Heart right ventricle (tissue), 16 donors: ENCODE measurements at places on chromosomes 7 and 10.
A peak's percentile ranks its signal among the peaks of the same experiment; 100 is the strongest.

GRCh38 chr7:80637454-80637853 lies 988 bp upstream of the CD36 start:
- DNase-seq: no peak

GRCh38 chr7:121023194-121023593 lies 34.7 kb downstream of the CPED1 start:
- DNase-seq: no peak

GRCh38 chr10:88499569-88500470 lies 83.3 kb downstream of the RNLS start:
- no peak for DNase-seq

DNA sequence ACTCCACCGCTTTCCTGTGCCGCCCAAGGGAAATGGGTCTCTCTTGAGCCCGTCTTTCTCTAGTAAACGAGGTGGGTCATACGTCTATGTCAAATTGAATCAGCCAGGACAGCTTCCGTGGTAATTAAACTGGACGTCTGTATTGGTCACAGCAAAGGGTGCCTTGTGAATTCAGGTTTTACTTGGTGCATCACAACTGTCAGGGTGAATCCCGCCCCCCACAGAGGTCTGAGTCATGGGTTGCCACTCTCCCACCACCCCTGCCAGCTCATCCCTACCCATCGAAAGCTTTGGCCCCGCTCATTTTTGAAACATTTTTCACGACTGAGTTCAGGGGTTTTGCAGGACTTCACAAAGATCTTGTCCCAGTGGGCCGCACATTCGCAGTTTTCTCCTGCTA lies 8.0 kb upstream of the SP8 start:
- no peak for DNase-seq

GRCh38 chr10:96342402-96342801 lies 16.4 kb downstream of the OPALIN start:
- DNase-seq: no peak

- no peak for DNase-seq
These were observed 65.4 kb downstream of the MYO3A start for GRCh38 chr10:25999295-25999981.

DNA sequence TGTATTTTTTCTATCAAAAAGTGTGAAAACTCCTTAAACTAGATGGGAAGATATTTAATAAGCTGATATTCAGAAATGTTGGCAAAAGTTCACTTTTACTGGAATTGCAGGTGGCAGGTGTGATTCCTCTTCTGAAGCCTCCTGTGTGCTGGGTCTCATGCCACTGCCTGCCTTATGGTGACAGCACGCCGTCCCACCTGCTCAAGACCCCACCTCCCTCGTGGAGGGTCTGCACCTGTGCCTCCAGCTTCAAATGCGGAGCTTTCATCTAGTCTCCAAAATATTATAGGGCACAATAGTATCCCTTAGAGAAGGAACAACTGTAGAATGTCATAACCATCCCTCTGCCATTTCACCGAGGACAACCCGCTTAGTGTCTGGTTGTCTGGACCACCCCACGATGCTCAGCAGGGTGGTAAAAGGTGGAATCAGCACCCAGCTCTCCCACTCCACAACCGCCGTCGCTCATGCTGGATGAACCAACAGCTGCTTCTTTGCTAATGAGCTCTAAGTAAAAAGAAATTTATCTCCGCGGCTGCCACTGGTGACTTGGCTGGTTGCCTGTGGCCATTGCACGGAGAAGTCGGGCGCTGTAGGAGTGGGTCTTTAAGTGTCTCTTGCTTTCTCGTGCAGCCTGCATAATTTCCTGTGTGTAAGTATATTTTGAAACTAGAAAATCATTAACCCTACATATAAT lies 119.3 kb upstream of the TCERG1L start:
- DNase-seq: no peak

- no peak for DNase-seq
These were observed 132.7 kb downstream of the NEURL1 start for GRCh38 chr10:103626178-103626577.

DNA sequence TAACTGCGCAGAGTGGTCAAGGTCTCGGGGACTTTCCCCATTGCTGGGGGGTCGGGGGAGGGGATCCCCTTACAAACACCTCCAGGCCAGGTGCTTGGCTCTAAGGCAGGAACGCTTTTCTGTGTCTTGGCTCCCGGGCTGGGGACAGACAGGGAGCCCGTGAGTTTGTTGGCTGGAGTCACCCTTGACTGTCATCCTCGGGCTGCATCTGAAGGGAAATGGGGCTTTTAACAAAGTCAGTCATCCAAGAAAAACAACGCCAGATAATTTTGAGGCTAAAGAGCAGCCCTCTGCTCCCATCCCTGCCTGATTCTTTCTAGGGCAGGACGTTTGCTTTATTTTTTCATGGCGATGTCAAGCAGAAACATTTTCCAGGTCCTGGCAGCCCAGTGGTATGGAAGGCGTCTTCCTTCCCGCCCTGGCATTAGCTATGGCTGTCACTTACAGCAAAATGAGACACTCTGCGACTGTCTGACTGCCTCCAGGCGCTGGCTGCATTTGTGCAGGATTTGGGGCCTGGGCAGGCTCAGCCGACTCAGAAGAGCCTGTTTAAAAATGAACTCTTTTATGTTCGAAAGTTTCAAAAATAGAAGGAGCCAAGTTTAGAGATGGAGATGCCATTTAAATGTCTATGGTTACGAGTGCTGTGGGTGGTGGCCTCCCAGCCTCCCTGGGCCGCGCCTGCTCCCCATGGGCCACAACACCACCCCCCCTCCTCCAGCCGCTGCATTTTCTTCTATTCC lies 54.7 kb upstream of the TNS3 start:
- no peak for DNase-seq

DNA sequence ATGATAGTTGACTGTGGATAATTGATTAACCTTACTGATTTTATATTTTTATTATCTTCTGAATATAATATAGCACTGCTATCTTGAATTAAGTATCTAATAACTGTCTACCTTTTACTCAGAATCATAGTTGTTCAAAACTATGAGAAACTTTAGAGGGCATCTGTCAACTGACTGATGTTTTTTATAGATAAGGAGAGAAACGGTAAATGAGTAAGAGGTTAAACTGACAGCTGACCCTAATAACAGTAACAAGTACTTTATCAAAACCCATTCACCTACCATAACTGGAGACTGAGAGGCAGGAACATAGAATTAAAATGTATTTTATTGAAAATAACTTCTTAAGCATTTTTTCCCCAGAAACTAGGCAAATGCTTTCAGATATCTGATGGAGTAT lies 62.2 kb downstream of the CYP51A1 start:
- DNase-seq: no peak

DNA sequence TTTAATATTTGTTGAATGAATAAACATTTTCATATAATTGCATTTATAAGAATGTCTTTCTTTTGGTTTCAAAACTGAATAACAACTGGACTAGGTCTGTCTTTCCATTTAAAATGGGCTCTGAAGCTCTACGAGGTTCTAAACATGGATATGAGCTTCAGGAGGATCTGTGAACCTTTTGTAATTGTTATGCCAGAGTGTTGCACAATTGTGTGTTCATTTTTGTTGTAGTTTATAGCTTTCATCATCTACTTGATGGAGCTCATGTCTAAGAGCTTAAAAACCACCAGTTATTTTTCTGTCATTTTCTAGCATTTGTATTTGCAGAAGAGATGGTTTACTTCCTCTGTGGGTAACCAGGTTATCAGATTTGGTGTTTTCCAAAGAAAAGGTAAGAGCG lies 265.7 kb upstream of the NPY start:
- DNase-seq: no peak

GRCh38 chr10:50293513-50294313 lies 42.4 kb upstream of the ASAH2 start:
- DNase-seq: no peak

DNA sequence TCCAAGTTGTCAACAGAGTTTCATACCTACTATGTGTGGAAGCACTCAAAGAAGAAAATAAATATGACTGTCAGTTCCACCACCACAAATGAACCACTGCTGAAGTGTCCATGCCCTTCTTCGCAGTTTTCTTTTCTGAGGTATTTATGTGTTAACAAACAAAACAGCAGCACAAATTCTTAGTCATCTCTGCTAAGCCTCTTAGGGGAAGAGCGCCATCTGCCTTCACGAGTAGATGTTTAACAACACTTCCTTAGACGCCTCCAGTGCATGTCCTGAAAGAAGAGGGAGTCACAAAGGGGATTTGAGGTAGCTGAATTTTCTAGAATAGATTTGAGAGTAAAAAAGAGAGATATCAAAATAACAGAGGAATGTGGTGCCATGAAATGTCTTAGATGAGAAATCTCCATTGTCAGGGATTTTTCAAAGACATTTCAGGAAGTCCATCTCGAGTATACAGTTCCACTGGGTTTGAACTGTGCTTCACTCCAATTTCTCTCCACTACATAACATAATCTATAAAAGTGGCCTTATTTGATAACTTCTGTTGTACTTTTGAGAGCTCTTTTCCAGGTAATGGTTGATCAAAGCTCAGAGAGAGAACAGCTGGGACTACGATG lies 775.3 kb upstream of the POM121L12 start:
- DNase-seq: no peak

- DNase-seq: no peak
These were observed 139.5 kb downstream of the KMT2E start for GRCh38 chr7:105153531-105153930.

DNA sequence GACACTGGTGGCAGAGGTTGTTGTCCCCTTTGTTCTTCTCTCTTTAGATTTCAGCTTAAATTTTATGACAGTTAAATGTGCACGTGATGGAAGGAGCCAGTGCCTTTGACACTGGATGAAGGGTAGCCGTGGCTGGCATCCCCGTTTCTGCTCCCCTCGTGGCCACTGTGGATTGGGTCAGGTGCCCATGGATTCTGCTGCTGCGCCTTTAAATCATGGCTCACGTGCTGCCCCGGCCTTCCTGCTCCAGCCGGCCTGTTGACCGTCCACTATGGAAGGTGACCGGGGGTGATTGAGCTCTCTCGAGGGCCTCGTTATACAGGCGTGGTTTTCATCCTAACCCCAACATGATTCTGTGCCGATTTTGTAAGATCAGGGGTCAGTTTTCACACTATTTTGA lies 34.5 kb downstream of the WDR37 start:
- no peak for DNase-seq

- no peak for DNase-seq
These were observed 7.0 kb upstream of the CD36 start for GRCh38 chr7:80631421-80631820.

GRCh38 chr7:107594961-107595737 lies 15.1 kb downstream of the BCAP29 start:
- peak; percentile 29 for DNase-seq

GRCh38 chr10:5288359-5288758 lies 76.4 kb upstream of the UCN3 start:
- DNase-seq: no peak

DNA sequence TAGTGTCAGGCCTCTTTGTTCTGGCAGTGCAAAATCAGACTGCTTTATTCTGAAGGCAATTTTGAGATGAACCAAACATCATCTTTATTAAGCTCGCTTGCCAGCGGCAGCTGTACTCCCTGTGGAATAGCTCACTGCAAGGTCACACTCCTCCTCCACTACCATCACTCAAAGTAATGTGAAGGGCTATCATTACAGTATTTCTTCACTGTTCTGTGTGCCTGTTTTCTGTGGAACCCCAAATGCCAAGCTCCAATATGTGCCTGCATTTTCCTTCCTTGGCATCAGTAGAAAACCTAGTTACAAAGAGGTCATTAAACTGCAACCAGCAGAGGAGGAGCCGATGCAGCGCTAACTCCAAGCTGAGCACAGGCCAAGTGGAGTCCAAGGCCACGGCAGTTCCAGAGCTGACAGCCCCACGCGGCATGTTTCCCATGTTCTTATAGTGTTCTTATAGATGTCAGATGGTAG lies 21.4 kb downstream of the BCCIP start:
- no peak for DNase-seq

- DNase-seq: no peak
These were observed 18.1 kb upstream of the ABCB5 start for GRCh38 chr7:20597339-20597738.

DNA sequence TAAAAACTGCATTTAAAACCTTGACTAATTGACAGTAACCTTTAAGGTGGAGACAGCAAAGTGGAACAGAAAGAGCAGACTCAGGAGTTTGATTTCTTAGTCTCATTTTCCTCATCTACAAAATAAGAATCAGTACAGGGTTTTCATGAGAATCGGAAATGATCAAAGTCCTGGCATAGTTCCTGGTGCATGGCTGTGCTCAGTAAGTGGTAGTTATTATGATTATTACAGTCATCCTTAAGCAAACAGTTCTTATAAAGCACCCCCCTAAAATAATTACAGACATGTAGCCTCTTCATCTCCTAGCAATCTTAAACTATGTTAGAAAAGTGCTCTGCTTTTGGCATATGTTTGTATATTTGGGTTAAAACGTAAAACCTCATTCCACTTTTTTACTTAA lies 18.0 kb downstream of the NEBL start:
- no peak for DNase-seq

DNA sequence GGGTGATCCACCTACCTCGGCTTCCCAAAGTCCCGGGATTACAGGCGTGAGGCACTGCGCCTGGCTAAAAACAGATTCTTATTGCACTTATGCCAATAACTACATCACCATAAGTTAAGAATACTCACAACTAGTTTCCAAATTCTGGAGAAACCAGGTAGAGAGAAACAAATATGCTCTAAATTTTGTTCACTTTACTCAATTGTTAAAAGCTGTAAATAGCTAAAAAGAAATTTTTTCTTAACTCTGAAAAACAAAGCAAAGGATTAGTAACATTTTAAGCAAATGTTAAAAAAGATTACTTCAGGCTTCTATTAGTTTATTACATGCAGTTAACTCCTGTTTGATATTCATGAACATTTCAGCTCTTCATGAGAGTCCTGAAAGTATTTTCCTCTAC lies 28.3 kb upstream of the ZMIZ2 start:
- DNase-seq: no peak

DNA sequence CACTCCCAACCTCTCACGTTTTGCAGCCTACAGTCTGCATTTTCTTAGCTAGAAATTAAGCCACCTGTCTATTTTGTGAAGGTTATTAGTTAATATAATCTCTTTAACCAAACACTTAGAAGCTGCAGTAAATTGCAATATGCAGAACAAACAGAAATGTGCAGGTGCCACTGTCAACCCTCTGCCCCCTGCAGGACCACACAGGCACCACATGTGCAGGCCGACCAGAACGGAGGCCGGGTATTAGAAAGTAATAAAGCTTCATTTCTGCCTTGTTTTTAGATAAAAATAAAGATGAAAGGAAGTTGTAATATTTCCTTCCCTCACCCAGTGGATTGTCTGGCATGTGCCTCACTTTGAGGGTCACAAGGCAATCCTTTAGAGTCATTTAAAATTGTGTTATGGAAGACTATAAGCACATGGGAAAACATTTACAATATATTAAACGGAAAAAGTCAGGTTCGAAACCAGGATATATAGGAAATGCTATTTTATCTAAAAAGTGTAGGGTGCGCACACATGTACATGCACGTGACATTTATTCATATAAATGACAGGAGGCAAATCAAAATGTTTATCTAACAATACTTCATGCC lies 158.2 kb downstream of the ARHGAP12 start:
- DNase-seq: peak; percentile 60

DNA sequence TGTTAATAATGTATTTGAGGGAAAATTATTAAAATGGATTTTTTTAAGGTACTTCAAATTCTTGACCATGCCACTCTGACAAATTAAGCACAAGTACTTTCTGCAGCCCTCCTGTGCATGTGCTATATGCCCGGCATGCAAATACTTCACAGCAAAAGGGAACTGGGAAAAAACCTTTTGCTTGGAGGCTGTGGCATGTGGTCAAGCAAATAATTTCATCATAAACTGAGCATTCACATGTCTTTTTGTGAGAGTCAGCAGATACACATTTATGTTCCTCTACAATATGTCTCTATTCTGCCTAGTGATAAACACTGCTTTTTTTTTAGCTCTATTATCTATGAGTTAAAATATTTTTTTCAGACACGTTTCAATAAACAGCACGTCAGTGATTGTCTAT lies 53.7 kb upstream of the SEMA3A start:
- no peak for DNase-seq
